Upper lobe of left lung (tissue), 6 donors: ENCODE measurements at places on chromosomes 12 and 14. TPM values are rescaled to one million over a fixed set of nuclear protein-coding genes. Genes with fewer than 3 reads are reported as not detected.

ACSS3 gene
- total RNA-seq = 61.8 TPM

MFAP5 gene
- 102 TPM for total RNA-seq

AGAP2 gene
- total RNA-seq = 5.3 TPM

LHX5 gene
- not detected for total RNA-seq

TPPP2 gene
- not detected for total RNA-seq

PTPN6 gene
- 215 TPM for total RNA-seq

SLC5A8 gene
- 8.8 TPM for total RNA-seq

PHC1 gene
- total RNA-seq = 29.5 TPM

RNF41 gene
- total RNA-seq = 94.3 TPM

DTX1 gene
- under 0.01 TPM for total RNA-seq

IL26 gene
- not detected for total RNA-seq

NGB gene
- not detected for total RNA-seq

HOXC12 gene
- total RNA-seq = not detected

ABCD2 gene
- total RNA-seq = not detected

MYO1A gene
- total RNA-seq = 0.64 TPM

ALG10B gene
- 2.1 TPM for total RNA-seq

SFSWAP gene
- 136 TPM for total RNA-seq

PWP1 gene
- total RNA-seq = 52.7 TPM

ZFHX2 gene
- 2.2 TPM for total RNA-seq

TTC6 gene
- 7.3 TPM for total RNA-seq

CABP1 gene
- total RNA-seq = not detected

CLEC6A gene
- total RNA-seq = not detected

MGP gene
- total RNA-seq = 190 TPM

P2RX7 gene
- total RNA-seq = 13.4 TPM

FAM181A gene
- total RNA-seq = 13.4 TPM

INSM2 gene
- 0.39 TPM for total RNA-seq

LGR5 gene
- 0.27 TPM for total RNA-seq

CLMN gene
- total RNA-seq = 9.7 TPM

SMOC1 gene
- 0.61 TPM for total RNA-seq

KRT78 gene
- not detected for total RNA-seq

AMDHD1 gene
- 1.5 TPM for total RNA-seq

NCAPD2 gene
- 15.4 TPM for total RNA-seq

ASPG gene
- total RNA-seq = 14.7 TPM

FAM161B gene
- total RNA-seq = 6.2 TPM

CYP46A1 gene
- total RNA-seq = 1.6 TPM

MAGOHB gene
- 11.0 TPM for total RNA-seq

STK38L gene
- total RNA-seq = 12.6 TPM

CCND2 gene
- 64.1 TPM for total RNA-seq
